ENCODE measurements at places on chromosomes 2 and 18. TPM values are rescaled to one million over a fixed set of nuclear protein-coding genes. Genes with fewer than 3 reads are reported as not detected.

Gene LRP1B
- polyA plus RNA-seq: not detected

Gene SGPP2
- 0.08 TPM for polyA plus RNA-seq

DNA sequence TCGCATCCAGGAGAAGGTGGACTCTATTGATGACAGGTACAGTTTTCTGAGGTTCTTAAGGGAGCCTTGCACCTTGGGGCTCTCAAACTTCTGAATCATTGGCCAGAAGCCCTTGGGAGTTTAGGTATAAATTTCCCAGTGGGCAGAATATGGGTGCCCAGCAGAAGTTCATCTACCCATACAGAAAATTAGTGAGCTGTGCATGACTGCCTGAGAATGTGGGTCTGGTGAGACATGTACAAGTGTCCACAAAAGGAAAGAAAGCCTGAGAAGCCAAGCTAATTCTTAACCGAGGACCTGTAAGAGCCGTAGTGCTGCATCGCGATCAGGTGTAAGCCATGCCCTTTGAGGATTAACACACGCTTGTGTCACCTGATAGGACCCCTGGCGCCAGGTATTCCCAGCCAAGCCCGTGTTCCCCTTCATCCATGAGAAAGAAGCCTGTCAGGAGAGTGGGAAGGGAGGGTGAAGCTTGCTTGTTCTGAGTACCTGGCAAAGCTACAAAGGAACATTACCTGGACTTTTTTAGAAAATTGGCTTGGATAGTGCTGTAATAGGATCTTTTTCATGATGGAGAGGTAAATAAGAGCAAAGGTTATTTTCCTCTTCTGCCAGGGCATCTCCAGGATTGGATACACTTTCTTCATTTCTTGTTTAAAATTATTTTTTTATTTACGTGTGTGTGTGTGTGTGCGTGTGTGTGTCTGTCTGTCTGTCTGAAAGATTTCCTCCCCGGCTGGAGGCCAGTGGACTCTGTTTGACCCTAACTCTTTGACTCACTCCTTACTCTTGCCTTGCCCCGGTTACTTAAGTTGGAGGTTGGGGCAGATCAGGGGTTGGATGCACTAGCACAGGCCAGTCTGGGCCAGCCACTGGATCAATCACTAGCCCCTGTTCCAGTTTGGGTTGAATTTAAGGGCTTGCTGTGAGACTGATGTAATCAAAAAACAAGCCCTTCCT lies 90.4 kb upstream of the EML6 start:
- peak; percentile 26 for DNase-seq

- DNase-seq: no peak
Observed at GRCh38 chr2:1740716-1741589, 3.4 kb downstream of the PXDN start.

DNA sequence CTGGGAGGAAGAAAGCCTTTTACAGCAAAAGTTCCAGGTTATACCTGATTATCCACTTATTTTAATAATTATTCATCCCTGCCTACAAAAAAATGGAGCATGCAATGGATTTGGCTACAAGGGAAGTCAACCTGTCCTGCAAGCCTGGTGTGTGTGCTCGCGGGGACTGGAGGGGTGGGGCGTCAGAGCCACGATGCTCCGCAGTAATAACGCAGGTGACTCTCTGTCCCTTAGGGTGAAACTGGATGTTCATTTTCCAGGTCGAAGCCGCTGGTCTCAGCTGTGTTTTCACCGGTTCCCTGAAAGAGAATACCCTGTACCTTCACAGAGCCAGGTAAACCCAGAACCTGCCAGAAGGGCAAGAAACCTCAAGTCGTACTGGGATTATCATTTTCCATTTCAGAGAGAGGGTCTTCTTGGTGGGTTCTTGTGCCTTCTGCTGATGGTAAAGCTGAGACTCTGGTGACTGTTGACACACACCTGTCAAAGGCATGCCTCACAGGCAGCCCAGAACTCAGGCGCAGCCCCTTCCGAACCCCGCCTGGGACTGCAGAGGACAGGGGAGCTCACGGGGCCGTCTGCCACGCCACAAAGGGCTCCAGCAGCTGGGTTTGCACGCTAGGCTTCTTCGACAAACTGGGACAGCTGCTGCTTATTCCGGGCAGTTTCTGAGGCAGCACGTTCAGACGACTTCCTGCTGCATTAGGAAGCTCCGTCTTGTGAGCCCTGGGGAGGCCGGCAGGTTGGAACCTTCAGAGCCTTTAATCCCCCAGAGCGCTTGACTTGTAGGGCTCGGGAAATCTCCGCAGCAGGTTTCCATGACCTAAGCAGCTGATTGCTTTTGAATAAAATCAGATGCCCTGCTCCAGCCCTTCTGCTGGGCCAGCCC lies 58.6 kb downstream of the KCNG2 start:
- peak; percentile 10 for DNase-seq

- no peak for DNase-seq
Observed at GRCh38 chr2:181374781-181375675, 82.2 kb upstream of the ITGA4 start.

Gene CD8A
- polyA plus RNA-seq: 0.22 TPM

DNA sequence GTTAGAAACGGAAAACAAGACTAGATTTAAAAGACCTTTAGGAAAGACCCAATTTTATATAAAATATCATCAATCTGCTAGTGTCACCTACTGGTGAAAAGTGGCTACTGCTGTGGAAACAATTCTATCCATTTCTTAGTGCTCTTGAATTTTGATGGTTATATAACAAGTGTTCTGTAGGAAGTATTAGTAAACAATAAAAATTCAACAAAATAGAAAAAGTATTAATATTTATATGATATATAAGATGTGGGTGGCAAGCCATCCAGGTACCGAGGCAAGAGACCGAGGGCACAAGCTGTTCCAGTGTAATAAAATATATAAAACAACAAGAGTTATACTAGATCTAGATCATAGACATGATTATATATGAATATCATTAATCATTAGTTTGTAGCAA lies 6.2 kb upstream of the TMEM87B start:
- DNase-seq: peak; percentile 38

Gene SRD5A2
- 0.01 TPM for polyA plus RNA-seq

Gene DSG1
- polyA plus RNA-seq: not detected

DNA sequence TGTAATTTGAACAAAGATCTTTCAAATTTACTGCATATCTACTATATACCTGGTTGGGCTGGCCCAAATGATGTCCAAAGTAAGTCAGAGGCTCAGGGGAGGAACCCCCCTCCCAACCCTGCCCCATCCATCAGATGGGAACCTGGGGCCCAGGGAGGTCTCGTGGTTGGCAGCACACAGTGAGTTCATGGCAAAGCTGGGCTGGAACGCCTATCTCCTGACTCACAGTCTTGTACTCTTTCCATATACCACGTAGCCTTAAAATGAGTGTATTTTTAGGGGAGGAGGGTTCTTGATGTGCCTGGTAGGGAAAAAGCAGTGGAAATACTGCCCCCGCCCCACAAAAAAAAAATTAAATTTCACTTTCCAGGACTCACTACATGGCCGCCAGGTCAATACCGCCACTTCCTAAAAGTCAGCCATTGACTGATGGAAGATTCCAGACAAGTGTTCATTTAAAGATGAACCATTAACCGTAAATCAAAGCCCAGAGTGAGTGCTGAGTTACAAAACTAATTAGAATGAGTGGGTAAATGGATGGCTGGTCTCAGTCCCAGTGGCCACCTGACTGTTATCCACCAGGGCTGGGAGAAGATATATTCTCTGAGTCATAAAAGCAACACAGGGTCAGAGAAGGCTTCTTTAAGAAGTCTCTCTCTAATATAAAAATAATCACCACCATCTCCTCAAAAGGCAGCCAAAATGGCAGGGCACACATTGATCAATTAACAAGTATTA lies 80.5 kb downstream of the ZBTB7C start:
- DNase-seq: no peak

DNA sequence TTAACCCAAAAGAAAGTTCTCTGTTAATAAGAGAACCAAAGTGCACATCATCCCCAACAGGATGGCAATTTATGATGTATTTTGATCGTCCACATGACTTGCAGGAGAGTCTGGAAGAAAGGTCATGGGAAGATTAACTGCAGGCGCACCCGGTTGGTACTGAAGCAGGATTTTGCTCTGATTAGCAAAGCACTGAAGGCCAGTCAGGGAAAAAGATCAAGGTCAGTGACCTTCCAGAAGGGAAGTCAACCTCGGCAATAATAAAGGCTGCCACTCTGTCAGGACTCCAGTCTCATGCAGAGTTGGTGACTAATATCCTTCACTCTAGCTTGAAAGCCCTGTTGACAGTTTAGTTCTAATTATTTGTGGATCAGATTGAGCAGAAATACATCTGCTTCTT lies 432.7 kb upstream of the RAB12 start:
- DNase-seq: no peak

GRCh38 chr18:51171223-51171622 lies 26.3 kb downstream of the MEX3C start:
- no peak for DNase-seq

Gene KCNE4
- 2.3 TPM for polyA plus RNA-seq

DNA sequence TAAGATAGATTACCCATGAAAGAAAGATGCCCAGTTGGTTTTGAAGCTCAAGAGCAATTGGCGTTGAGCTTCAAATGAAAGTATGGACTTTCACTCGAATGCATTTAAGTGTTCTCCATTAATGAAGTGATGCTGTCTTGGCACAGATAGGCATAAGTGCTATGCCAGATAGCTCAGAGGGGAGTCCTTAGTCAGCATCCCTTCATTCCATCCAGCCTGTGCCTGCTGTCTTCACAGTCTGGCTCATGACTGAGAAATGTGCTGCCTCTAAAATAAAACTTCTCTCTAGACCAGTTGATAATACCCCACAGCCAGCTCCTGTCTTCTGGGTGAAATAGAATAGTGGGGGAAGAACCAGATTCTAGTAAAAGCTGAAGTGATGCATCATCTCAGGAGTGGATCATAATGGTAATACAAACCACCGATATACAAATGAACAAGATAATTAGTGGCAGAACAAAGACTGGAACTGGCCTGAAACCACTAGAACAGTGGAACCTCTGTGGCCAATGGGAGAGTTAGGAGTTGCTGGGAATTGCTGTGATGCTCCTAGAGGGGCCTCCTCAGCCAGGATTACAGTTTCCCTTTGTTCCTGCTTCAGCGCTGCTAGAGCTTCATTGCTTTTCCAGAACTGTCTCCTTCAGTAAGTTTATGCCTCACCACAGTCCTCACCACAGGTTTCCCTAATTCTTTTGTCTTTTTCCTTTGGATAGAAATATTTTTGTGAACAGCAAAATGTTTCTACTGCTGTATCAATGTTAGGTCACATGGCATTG lies 359.3 kb downstream of the KIAA1328 start:
- DNase-seq: no peak

GRCh38 chr18:3066341-3067110 lies 53.6 kb upstream of the LPIN2 start:
- no peak for DNase-seq

Gene ANO7
- polyA plus RNA-seq: 3.0 TPM

Gene NPHP1
- polyA plus RNA-seq: 8.5 TPM

DNA sequence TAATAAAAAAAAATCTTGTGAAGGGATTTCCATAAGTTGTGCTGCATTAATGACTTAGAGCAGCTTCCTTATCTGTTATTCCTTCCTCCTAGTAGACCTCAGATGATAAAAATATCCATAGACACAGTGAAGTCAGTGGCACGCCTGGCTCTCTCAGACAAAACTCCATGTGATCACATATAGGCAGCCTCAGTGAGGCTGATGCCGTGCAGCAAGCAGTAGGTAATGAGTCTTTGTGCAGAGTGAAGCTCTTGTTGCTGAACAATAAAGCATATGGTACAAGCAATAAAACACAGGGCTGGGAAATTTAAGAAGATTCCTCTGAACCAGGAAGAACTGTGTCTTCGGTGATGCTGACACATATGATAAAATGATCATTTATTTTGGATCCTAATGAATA lies 102.7 kb downstream of the CSRNP3 start:
- DNase-seq: no peak

DNA sequence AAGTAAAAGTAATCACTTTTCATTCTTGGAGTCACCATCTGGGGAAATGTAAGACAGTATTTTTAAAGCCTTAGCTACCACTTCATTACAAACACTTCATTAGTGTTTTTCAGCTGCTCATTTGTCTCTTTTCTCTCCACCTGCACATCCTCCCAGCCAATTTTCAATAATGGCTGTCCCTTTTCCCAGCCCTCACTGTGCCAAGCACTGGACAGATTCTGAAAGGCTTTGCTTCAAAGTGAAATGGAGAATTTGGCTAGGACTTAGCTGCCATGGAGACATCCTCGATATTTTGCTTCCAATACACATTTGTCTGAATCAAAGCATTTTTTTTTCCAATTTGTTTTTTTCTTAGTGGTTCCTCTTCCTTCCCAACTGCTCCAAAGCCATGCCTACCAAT lies 272.4 kb upstream of the NRXN1 start:
- DNase-seq: no peak

Gene ADD2
- 18.0 TPM for polyA plus RNA-seq

Gene TMEM17
- 4.4 TPM for polyA plus RNA-seq

Gene CCDC141
- polyA plus RNA-seq: not detected

DNA sequence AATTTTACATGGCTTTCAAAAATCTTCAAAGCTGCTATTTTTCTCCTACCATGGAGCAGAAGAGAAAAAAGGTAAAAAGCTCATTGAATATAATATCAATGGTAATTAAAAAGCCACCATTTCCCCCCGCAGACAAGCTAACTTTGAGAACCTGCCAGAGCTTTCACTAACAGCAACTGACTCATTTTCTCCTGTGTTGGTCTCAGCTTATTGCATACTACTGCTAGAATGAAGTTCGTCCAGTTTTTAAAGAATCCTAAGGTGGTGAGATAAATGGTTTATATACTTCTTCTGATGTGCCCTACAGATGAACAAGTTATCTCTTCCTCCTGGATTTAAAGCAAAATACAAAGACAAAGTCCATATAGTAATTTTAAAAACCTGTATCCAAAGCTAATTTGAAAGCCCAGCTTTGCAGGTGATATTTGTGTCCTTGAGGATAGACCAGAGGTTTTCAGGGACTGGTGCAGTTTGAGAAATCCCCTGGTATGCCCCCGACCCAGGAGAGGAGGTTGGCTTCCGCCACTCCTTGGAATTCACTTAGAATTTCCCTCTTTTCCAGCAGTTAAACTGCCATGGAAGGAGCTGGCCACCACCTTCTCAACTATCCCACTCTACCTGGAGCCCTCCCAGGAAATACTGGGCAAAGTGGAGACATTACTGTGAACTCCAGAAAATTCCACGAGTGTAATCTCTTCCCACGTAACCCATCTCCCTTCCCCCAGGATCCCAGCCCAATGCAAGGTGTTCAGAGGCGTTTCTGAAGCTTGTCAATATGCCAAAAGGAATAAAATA lies 17.5 kb downstream of the YPEL5 start:
- DNase-seq: no peak

DNA sequence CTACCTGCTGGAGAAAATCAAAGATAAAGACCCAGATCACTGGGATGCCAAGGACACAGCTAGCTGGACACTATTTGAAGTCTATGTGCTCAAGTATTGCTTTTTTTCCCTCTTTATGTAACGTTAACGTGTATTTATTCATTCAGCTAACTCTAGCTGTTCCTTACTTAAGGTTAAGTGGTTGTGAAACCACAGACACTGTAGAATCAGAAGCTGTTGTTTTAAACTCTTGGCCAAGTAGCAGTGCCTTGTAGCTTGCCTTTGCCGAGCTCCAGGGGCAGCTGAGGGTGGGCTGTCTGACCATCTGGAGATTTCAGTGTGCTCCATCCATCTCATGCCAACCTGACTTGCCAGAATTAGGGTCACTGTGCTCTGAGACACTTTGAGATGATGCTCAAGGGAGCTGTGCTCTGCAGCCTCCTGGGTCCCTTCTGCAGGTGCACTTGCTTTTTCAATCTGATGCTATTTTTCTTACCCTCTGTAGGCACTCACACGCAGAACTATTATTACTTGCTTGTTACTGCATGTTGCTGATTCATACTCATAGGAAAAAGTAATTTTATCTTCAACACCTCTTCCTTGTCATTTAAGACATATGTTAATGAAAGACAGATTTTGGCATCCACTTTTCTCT lies 116.2 kb downstream of the METTL8 start:
- DNase-seq: no peak

GRCh38 chr2:32425719-32426141 lies 68.9 kb downstream of the BIRC6 start:
- DNase-seq: no peak

Gene ESPNL
- 0.17 TPM for polyA plus RNA-seq

Data from A549 (cell line).